ENCODE measurements at places on chromosomes 6 and 20.

DNA sequence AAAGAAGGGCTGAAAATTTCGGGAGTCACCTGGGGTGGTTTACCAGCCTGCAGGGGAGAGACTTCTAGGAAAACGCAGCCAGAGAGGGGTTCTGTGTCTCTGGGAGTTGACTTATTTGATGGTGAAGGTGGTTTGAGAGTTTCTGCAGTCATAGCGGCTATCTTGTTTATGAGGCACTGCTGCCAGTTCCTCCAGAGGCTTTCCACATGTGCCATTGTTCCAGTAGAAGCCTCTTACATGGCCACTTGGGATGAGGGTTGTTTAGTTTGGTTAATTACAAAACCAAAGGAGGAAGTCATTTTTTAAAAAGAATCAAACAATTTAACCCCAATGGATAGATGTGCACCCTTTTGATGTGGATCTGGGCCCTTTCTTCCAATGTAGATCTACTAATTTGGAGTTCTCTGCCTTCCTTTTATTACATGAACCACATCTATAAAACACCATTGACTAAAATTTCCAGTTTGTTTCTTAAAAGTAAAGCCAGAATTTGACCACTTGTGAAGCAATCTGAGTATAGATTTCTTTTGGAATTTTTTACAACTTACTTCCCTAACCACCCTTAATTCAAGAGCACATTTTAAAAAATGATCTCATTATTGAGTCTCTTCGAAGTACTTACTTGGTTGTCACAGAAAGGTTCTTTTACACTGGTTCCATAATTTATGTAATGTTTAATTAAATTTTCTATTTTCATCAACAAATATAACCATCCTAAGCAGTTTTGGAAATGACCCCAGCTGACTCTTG lies 97.6 kb downstream of the TCP11 start:
- DNase-seq, result no peak

GRCh38 chr6:152338335-152339125 lies 298.6 kb downstream of the SYNE1 start:
- peak; percentile 43 for DNase-seq

- no peak for DNase-seq
These were observed 116.5 kb downstream of the SOBP start for GRCh38 chr6:107606407-107606806.

DNA sequence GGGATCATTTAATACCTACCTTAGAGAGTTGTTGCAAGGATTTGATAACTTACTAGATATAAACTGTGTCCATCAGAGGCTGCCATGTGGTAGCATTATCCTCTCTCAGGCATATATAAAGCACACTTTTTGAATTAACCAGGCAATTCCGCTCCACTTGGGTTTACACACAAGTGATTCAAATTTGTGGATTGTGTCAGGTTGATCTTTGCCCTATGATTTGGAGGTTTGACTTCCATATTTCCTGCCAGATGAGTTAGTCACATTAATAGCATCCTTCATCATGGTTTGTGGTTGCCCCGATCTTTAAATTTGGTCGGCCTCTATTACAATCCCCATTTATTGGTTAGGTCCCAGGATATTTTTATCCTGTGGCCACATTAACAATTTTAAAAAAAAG lies 44.8 kb upstream of the CTAGE9 start:
- DNase-seq, result no peak

- DNase-seq, result no peak
These were observed 2.3 kb upstream of the OCSTAMP start for GRCh38 chr20:46552460-46553420.

GRCh38 chr6:166119116-166119911 lies 48.3 kb downstream of the TBXT start:
- no peak for DNase-seq

DNA sequence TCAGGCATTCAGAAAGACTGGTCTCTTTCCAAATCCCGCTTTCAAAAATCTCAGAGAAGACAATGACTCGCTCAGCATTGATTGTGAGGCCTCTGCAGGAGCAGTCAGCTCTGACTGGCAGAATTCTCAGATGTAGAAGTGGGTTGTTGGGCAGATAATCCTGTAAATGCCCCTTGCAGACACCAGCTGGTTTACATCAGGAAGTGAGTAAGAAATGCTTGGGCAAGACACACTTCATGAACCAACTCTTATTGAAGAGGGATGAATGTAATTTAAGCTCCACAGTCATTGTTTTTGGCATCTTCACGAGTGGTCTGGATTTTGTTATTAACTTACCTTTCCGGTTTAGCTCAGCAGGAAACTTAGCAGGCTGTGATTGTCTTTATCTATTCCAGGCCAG lies 166.6 kb downstream of the PLCB4 start:
- no peak for DNase-seq

DNA sequence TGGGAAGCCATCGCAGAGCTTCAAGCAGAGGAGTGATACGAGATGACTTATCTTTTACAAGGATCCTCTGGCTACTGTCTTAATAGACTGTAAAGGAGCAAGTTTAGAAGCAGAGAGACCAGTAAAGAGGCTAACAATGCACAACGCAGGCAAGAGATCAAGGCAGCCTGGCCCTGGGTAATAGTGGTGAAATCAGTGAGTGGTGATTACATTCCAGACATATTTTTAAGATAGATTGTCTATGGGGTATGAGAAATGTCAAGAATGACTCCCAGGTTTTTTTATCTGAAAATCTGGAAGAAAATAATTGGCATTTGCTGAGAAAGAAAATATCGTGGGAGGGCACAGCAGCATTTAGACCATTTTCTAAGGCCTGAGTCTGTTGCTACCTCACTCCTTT lies 213.6 kb upstream of the HTR1E start:
- DNase-seq, result no peak

DNA sequence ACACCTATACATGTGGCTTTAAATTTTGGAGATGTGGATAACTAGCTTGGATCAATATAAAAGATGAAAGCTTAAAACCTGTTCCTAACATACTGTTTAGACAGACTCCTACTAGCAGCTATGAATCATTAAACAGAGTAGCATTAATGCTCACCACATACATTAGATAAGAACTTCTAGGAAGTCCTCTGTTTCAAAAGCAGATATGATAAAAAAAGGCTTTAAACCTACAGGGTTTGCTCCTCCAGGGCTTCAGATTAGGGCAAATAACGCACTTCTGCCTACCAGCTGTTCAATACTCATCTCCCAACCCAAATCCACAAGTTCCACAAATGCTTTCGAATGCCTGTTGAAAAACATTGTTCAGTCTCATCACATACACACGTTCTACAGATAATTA lies 1.5 kb downstream of the REPS1 start:
- DNase-seq, result no peak

DNA sequence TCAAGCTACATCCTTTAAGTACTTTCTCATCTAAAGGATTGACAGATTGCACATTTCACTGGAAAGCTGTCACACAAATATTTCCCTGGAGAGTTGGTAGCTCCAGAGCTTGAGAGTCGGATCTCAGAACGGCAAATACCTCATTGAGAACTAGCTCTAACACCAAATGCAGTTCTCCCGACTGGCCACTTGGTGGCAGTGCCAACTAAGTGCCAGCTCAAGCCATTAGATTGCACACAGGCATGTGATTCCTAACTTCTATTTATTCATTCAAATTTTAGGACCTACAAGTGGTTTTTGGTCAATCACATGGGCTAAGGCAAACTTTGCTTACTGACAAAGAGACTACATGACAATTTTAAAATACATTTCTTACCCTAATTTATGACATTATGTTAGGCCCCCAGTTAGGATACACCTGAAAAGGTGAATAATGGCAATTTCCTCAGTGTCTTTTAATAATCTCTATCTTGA lies 7.9 kb upstream of the MCHR2 start:
- peak; percentile 8 for DNase-seq

Measured in effector CD4-positive, alpha-beta T cell (primary cell).